ENCODE measurements at places on chromosomes 3 and 15.

GRCh38 chr3:16357186-16358121 lies 92.4 kb downstream of the OXNAD1 start:
- no peak for DNase-seq

DNA sequence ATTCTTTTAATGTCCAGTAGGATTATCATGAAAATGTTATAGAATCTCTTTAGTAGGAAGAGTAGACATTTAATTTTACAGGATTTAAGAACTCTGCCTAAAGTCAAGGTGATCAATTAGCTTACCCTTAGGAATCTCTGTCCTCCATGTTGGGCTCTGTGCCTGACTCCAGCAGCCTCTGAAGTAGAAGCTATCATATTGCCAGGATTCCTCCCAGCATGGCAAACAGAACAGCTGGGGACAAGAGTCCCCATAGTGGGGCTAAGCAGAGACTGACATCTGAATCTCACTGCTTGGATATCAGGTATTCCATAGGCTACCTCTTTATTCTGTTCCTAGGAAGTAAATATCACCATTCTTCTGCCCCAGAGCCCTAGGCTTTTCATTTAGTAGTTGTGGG lies 1.5 kb downstream of the SLC15A2 start:
- no peak for DNase-seq

DNA sequence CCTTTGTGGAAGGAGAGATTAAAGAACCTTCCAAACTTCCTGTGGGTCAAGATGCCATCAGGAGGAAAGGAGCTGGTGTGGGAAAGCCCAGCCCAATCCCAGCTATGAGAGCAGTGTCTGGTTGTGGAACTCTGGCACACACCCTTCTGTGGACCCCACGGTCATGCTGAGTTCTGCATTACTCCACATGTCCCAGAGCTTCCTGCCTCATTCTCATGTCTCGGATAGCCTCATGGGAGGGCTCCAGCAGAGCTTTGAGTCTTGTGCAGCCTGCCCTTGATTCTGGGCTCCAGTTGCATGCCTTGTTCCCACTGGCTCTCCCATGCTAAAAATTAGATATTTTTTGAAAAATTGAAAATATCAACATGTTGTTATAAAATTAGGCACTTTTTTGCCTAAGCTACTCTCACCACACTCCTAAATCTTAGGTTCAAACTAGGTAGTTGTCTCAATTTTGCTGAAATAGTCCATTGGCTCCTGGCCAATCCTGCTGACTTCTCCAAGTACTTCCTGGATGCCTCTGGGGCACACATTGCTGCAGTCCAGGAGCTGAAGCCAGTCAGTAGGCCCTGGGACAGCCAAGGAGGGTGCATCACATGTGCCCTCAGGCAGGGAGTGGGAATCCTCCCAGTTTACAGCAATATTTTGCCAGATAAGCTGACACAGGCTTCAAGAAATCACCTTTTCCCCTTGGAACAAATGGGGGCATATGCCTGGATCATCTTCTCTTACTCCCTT lies 144.3 kb downstream of the EEFSEC start:
- no peak for DNase-seq

- DNase-seq = no peak
Observed at GRCh38 chr3:31876331-31876730, 104.7 kb downstream of the OSBPL10 start.

- no peak for DNase-seq
Observed at GRCh38 chr3:147872568-147872967, 463.4 kb downstream of the ZIC1 start.

DNA sequence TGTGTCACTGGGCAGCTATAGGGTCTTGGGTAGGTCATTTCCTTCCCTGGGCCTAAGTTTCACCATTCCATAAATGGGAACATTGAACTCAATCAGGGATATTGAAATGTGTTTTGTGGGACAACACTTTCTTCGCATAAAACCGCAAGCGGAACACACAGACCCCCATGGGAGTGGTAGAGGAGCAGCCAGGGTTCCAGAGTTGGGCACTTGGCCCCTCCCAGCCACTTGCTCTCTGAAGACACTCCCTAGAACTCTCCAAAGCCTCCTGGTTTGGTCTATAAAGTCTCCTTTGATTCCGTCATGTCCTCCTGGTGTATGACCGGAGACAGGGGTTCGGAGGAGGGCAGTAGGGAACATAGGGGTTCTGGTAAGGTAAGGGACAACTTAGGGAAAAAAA lies 271.7 kb downstream of the UACA start:
- DNase-seq = no peak

- DNase-seq = no peak
Observed at GRCh38 chr3:48715174-48715800, 1.7 kb downstream of the IP6K2 start.

DNA sequence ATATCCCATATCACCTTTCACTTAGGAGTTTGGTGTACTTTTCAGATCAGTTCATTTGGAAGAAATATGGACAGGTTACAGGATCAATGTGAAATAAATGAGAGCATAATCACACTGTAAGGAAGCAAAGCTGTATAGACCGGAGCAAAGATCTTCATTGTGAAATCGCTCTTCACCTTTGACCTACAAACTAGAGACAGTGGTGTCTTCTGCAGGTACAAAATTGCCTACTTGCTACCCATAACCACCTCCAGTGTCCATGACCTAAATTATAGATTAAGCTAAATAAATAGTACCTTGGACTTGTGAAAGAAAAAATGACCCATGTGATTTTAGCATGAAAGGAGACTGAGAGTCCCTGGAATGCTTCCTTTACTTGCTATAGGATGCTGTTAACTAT lies 379.5 kb upstream of the SUCLG2 start:
- DNase-seq = no peak
